ENCODE measurements at places on chromosomes 12 and 14.

- DNase-seq = no peak
Observed at GRCh38 chr14:94384342-94384741, 4.1 kb downstream of the SERPINA1 start.

DNA sequence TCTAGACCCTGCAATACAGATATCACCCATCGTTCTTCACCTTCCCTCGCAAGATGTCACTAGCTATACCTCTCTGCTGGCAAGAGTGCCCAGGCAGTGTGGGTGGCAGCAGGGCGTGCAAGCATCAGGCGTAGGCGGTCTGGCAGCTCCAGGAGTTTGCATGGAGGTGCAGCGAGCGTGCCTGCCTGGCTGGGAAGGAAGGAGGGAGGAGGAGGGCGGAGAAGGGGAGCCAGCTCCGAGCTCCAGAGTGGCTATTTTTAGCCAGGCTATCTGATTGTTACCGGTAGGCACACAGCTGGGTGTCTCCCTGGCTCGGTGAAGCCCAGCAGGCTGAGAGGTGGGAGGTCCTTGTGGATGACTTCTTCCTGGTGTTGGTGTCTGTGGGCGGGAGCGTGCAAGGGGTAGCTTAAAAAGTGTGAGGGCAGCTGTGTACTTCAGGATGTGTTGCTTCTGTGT lies 6.2 kb downstream of the FOXJ2 start:
- DNase-seq = no peak

GRCh38 chr12:51522696-51523095 lies 68.3 kb upstream of the SCN8A start:
- no peak for DNase-seq

- DNase-seq = no peak
Observed at GRCh38 chr12:24499151-24500146, 449.5 kb downstream of the BCAT1 start.

GRCh38 chr12:119869720-119870119 lies 7.4 kb downstream of the CIT start:
- no peak for DNase-seq

DNA sequence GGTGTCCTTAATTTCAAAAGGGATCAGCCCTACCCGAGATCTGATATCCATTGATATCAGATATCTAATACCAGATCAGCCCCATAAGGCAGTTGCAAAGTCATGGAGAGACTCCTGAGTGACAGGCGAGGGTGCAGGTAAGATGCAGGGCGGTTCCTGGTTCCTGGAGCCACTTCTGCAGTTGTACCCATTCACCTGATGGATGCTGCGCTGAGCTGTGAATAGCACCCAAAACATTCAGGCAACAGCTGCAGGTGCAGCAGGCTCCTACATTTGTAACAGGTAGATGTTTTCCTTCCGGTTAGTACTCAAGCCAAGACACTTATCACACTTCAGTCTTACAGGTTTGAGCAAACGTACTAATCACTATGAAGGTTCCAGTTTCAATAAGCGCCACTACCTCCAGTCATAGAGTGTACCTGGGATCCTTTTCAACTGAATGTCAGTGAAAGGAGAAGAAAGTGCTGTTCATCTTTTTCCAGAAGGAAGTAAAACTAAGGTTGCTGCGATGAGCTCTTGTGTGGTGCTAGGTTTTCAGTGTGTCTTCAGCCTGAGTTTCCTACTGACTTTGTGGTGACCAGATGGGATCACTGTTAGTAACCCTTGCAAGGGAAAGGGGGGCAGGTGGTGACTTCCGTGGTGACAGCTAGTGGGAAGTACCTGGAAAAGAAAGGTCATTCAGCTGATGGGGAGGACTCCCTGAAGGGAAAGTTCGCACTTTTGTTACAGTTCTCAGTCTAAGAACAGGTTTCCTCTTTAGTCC lies 1.9 kb downstream of the ATP6V0A2 start:
- no peak for DNase-seq

Data from stimulated activated CD4-positive, alpha-beta T cell treated with anti-CD3 and anti-CD28 coated beads, TNF-alpha, amount 100 ng/mL, for 4 hours (primary cell).